ENCODE measurements at places on chromosomes 1 and 21.

- DNase-seq, result no peak
These were observed 340.1 kb downstream of the MATN1 start for GRCh38 chr1:30383221-30383711.

GRCh38 chr1:53734650-53735211 lies 4.2 kb downstream of the GLIS1 start:
- DNase-seq, result no peak

DNA sequence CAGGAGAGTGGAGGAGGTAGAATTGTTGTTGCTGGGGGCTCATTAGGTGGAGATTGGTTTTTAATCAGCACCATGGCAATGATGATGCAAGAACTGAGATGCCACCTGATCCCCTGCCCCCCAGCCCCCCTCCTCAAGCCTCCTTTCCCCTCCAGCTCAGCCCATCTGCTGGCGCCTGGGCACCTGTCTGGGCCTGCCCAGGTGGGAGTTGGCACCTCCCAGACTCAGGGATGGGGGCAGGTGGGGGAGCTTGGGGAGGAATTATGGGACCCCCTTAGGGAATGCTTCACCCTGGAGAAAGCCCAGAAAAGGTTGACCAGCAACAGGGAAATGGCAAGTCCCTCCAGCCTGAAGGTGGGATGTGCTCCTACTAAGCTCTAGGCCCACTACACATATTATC lies 1.5 kb upstream of the NHLH1 start:
- no peak for DNase-seq

DNA sequence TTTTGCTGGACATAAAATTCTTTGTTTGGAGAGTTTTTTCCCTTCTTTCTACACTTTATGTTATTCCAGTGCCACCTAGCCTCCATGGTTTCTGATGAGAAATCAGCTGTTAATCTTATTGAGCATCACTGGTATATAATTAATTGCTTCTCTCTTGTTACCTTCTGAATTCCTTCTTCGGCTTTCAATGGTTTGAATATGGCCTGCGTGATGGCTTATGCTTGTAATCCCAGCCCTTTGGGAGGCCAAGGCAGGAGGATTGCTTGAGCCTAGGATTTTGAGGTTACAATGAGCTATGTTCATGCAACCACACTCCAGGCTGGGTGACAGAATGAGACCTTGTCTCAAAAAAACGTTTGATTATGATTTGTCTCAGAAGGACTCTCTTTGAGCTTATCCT lies 13.0 kb upstream of the CNIH4 start:
- DNase-seq, result no peak

DNA sequence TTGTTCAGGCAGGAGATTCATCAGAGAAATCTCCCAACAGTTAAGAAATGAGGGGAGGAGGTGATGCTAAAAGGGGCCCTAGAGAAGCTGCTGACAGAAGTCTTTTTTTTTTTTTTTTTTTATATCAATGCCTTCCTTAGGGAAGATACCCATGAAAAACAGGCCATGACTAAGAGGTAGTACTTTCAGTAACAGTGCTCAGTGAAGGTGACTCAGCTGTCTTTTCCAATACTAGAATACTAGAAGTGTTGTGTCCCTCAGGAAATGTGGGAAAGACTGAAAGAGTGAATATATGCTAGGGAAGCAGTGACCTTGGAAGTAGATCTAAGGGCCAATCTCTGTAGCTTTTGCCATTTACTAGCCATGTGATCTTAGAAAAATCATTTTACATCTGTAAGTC lies 52.4 kb upstream of the SLFNL1 start:
- DNase-seq, result no peak

- DNase-seq, result no peak
These were observed 28.8 kb downstream of the TSEN15 start for GRCh38 chr1:184080309-184080708.

GRCh38 chr1:178189814-178190213 lies 95.9 kb downstream of the RASAL2 start:
- DNase-seq, result no peak

- DNase-seq, result no peak
These were observed 123.1 kb downstream of the PGBD5 start for GRCh38 chr1:230303069-230303468.

DNA sequence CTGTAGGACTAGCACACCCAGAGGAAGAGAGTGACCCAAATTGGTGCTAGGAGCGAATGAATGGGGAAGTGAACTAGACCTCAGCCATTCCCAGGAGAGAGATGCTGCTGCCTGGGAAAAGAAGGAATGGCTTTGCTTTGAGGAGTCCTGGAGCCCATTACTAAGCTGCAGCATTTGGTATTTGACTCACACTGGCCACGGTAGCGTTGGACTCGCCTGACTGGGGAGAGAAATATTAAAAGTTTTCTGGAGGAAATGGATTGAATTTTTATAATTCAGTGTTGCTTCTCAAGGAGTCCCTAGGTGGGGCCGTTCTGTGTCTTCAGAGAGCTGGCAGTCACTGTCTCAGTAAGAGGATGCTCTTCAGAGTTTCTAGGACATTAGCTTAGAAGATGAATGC lies 40.2 kb downstream of the PIK3CD start:
- no peak for DNase-seq

- no peak for DNase-seq
These were observed 17.6 kb downstream of the TNNT2 start for GRCh38 chr1:201359873-201360210.

DNA sequence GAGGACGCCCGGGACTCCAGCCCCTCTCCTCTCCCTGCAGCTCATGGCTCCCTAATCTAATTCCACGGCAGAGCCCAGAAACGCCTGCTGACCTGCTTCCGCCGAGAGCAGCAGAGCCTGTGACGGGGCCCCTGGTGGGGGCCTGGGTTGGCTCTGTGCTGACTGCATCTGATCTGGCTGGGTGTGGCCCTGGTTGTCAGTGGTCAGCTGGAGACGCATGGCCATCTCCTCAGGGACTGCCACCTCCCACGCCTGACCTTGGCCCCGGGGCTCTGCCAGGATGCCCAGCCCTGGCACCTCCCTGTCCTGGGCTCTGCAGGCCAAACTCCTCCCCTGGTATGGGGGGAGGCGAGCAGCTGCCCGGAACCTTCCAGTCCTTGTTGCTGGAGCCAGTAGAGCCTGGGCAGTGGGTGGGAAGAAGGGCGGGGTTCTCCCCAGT lies 1.1 kb upstream of the PLCH2 start:
- DNase-seq, result no peak

GRCh38 chr1:181504399-181504842 lies 21.1 kb downstream of the CACNA1E start:
- DNase-seq, result no peak

- no peak for DNase-seq
These were observed 34.0 kb downstream of the SLC45A1 start for GRCh38 chr1:8351693-8352470.

DNA sequence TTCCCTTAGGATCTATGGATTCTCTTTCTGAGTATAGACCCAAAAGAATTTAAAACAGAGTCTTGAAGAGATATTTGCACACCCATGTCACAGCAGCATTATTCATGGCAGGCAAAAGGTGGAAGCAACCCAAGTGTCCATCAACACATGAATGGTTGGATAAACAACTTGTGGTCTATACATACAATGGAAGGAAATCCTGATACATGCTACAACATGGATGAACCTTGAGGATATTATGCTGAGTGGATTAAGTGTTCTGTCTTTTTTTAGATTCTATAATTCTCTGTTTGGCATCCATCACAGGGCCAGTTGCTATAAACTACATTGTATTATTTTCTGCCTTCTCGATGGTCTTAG lies 39.8 kb downstream of the PTPN14 start:
- DNase-seq, result no peak

GRCh38 chr21:14259747-14260146 lies 43.8 kb downstream of the RBM11 start:
- no peak for DNase-seq

- DNase-seq, result no peak
These were observed 34.7 kb downstream of the LRRC8D start for GRCh38 chr1:89855413-89856123.
